ENCODE measurements at places on chromosomes 1 and 21.

GRCh38 chr1:27235827-27236226 is 1.4 kb downstream of the WDTC1 start:
- DNase-seq: no peak

GRCh38 chr1:11759791-11760190 is 2.2 kb upstream of the C1orf167 start:
- DNase-seq: no peak

DNA sequence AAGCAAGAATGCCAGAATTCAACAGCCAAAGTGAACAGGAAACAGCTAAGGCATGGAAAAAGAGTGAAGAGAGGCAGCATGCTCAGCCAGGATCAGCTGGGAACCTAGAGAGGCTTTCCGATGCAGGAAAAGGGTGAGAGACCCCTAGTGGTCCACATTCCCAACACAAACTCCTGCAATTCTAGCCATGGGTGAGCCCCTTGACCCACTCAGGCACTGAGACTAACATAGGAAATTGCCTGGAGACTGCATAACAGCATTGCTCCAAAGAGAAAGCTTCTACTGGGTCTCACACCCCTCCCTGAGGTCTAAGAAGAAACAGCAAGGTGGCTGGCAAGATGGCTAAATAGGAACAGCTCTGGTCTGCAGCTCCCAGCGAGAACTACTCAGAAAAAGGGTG is 123.2 kb downstream of the LHX8 start:
- DNase-seq: no peak

DNA sequence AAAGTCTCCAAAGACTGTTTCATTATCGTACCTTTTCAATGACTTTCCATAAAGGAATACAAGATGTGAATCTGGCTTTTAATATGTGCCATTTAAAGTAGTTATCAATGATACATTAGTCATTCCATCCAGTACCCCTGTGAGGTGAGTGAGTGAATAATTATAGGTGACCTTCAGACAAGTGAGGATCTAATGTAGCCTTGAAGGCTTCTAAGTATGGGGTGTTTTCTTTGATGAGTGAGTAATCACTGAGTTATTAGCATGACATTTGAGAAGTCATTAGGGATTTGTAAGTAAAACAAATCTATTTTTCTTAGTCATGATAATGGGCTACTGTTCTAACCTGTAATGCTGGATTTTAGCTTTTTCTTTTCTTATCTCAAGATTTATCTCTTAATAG is 831.4 kb downstream of the ADGRL2 start:
- no peak for DNase-seq

GRCh38 chr1:115877511-115877910 is 36.6 kb upstream of the NHLH2 start:
- no peak for DNase-seq

GRCh38 chr21:36710729-36711048 is 11.8 kb downstream of the SIM2 start:
- no peak for DNase-seq

DNA sequence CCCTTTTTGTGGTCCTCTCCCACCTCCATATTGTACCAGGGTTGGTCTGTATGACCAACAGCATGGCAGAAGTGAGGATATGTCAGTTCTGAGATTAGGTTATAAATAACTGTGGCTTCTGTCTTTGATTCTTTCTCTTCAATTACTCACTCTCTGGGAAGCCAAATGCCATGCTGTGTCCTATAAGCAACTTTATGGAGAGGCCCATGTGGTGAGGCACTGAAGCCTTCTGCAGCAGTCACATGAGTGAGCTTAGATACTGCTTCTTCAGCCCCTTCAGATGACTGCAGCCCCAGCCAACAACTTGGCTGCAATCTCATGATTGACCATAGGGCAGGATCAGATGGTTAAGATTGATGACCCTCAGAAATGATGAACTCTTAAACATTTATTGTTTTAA is 34.0 kb upstream of the SAMD13 start:
- DNase-seq: no peak

- DNase-seq: no peak
Observed at GRCh38 chr1:161039154-161039545, 386 bp upstream of the TSTD1 start.

DNA sequence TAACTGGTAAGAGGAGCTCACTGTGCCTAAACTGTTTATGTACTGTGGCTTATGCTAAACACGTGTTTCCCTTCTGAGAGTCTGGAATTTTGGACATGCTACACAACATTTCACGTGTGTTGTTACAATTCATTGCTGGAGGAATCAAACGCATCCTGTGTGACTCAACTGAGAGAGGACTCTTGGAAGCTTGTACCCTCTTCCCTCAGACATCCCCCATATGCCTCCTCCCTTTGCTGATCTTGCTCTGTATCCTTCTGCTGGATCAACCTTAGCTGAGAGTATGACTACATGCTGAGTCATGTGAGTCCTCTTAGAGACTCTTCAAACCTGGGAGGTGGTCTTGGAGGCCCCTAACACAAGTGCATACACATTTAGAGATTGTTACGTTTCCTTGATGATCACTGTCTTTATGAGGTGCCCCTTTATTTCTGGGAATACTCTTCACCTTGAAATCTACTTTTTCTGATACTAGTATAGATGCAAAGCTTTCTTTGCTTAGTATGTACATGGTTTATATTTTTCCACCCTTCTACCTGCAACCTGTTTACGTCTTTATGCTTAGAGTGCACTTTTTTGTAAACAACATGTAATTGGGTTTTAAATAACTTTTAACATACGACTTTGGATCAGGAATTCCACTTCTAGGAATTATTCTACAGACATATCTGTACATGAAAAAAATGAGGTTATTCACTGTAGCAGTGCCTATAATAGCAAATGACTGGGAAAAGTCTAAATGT is 8.7 kb downstream of the NPHP4 start:
- no peak for DNase-seq

DNA sequence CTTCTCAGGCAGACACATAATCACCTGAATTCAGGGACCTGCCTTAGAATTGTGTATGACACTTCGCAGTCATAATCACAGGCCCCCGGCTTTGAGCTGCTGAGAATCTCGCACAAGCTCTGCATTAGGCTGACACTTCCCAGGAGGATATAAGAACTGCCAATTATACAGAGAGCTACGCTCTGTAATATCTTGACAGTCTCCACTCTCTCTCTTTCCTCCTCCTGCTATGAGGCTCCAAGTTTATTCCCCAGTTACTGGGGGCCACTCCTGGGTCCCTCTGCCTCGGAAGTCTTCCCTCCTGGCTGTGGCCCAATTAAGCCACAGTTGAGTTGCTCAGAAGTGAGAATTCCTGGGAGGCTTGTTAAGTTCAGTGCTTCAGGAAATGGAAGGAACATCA is 42.7 kb downstream of the EBNA1BP2 start:
- DNase-seq: no peak

- no peak for DNase-seq
Observed at GRCh38 chr1:177573901-177574300, 396.0 kb downstream of the SEC16B start.

DNA sequence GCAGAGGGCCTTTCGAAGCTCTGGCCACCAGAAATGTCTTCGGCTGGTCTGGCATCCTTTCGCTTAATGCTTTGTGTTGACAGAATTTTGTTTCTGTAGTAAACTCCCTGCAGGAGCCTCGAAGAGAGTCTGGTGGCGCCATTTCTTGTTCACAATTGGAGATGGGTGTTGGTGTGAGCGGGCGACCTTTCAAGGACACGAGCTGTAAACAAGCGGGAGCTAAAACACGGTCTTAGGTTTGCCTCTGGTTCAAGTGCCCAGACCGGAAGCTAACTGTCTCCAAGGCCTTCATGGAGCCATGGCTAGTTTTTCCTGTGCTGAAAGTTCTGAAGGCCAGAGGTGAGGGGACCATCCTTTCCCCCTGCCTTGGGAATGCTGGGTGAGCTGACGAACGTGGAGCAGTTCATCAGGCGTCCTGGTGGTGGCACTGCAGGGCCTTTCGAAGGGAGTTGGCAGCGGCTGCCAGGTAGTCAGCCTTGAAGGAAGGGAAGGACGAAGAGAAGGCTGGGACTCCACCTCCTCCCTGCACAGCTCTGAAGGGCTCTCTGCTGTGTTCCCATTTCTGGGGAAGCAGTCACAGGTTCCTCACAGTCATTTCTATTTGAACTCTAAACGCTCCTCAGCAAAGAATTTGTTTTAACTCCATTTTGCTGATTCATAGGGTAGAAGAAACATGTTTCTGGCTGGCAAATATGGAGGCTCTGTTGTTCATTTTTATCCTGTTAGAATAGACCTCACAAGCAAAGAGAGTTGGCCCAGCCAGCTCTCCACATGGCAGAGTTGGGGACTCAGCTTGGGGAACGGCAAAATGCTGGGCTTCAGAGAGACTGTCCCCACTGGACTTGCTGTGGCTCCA is 35.2 kb downstream of the URB2 start:
- DNase-seq: no peak

- no peak for DNase-seq
Observed at GRCh38 chr1:236253918-236254637, 27.7 kb downstream of the ERO1B start.

- no peak for DNase-seq
Observed at GRCh38 chr21:42374864-42375499, 8.6 kb upstream of the TFF1 start.

- DNase-seq: no peak
Observed at GRCh38 chr1:231147896-231148295, 14.0 kb upstream of the TRIM67 start.

GRCh38 chr1:225408249-225408648 is 19.6 kb downstream of the LBR start:
- DNase-seq: no peak

- DNase-seq: no peak
Observed at GRCh38 chr1:17687145-17687544, 68.0 kb upstream of the ACTL8 start.

DNA sequence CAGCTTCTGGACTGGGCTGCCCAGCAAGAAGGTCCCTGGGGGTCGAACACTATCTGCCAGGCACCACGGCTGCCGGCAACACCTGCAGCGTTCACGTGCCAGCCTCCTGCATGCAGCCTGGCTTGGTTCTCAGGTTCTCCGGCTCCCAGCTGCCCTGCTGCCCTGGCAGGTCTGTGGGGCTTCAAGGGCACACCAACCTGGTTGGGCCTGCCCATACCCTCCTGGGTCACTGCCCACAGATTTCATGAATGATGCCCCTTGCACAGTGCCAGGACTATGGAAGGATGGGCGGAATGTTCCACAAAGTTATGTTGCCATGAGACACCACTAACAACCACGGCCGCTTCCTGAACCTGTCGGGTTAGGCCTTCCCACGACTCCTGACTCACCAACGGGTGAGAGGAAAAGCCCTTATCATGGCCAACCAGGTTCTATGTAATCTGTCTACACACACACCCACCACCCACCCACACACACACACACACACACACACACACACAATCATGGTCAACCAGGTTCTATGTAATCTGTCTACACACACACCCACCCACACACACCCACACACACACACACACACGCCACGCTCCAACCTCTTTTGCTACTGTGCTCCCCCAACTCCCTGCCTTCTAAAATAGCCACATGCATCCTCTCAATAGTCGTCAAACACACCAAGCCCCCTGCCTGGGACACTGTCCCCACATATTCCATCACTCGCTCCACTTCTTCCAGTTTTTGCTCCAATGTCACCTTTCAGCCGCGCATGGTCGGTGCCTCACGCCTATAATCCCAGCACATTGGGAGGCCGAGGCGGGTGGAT is 32.2 kb downstream of the HSPG2 start:
- DNase-seq: no peak

DNA sequence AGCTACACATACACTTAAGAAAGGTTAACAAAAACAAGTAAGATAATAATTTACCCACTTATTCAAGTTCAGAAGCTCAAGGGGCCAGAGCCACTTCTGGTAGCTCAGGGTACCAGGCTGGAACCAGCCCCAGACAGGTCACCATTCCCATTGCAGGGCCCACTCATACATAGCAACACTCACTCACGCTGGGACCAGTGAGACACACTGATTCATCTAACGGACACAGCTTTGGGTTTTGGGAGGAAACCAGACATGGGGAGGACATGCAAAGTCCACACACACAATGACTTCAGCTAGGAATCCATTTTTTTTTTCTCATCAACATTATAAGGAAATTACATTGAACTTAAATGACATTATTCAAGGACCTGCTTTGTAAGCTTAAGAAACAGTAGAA is 169.1 kb downstream of the ZC3H11B start:
- DNase-seq: no peak
